ENCODE measurements at places on chromosomes 3 and 15.
A peak's percentile ranks its signal among the peaks of the same experiment; 100 is the strongest.

- DNase-seq, result peak; percentile 90
These were observed at the start of gene MAPK6 for GRCh38 chr15:52018693-52019393. Gene MAPK6, plus strand, starts transcription at chr15:52019219. Its CDS starts 27,242 bp downstream, at chr15:52046461.

- DNase-seq, result no peak
These were observed 41.2 kb upstream of the IGSF10 start for GRCh38 chr3:151501923-151502632.

GRCh38 chr3:187011915-187012314, 81.6 kb downstream of the ST6GAL1 start:
- no peak for DNase-seq

DNA sequence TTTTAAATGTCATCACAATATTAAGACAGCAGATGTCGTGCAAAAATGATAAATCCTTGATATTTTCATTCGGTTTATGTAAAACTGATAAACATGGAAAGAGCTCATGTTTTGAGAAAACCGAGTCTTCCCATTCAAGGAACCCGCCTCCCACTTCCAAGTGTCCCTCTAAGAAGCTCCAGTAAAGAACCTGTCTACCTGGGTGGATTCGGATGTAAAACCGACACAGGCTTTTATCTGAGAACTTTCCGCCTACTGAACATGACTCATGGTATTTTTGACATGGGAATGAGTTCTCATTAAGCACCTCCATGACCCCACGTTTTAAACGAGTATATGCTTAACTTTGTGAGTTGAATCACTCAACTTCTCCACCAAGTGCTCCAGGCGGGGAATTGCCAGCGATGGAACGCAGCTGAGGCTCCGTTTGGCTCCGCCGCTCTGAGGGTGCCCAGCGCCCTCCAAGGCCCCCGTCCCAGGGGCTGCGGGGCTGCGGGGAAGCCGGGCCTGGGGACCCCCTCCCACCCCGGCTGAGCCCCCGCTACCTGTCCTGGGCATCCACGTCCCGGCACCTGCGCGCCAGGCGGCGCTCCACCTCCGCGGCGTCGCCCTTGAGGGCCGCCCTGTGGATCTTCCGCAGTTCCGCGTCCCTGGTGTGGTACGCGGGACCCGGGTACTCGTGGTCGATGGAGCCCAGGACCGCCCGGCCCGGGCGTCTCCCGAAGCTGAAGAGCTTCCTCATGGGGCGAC, 119.9 kb downstream of the LMLN start:
- peak; percentile 18 for DNase-seq

- no peak for DNase-seq
These were observed 37.8 kb upstream of the ATP10A start for GRCh38 chr15:25900901-25901300.

DNA sequence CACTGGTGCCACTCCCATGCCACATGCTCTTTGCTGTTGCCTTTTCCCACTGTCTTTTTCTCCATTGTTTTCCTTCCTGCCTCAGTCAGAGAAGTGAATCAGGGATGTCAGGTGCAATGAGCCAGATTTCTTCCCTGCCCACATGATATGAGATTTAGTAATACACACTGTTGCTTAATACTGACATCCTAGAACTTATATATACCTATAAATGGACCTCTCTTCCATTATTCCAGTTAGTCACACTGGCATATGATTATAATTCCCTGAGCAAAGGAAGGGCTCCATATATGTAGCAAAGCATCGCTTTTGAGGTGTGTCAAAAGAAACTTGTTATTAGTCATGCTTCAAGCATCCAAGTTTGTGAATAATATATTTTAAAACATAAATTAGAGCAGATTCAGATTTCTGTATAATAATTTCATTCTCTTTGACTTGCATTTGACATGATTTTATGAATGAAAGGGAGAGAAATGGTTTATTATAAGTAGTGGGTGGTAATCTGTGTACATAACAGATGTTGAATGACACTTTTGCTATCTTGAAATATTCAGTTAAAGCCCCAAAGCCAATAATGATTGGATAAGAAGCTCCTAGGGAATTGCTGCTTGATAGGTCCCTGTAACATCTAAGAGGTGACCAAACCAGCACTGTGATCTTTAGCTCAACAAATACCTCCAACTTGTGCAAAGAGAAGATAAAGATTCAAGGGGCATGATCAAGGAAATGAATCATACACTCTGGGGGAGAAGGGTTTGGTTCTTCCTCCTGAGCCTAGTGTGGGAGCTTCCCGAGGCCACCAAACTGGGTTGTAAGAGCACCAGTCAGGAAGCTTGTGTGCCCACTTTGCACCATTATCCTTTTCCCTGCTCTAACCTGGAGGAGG, 48.6 kb downstream of the CHST2 start:
- no peak for DNase-seq

GRCh38 chr3:69386556-69387385, 883 bp upstream of the FRMD4B start:
- DNase-seq, result no peak

DNA sequence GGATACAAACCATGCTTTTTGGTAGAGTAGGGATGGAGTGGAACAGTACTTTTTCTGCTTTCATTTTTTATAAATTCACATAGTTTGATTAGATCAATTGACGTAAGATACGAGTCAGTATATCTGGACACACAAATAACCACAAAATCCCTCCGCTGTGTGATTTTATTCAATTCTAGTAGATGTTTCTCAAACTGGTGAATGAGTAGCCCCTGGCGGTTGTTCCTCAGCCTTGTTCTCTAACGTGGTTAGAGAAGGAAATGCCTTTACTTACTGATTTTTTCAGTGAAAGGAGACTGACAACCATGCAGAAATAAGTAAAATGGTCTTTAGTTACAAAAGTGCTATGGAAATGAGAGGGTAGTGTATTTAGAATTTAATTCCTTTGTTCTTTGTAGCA, 161.0 kb downstream of the TCF12 start:
- no peak for DNase-seq

DNA sequence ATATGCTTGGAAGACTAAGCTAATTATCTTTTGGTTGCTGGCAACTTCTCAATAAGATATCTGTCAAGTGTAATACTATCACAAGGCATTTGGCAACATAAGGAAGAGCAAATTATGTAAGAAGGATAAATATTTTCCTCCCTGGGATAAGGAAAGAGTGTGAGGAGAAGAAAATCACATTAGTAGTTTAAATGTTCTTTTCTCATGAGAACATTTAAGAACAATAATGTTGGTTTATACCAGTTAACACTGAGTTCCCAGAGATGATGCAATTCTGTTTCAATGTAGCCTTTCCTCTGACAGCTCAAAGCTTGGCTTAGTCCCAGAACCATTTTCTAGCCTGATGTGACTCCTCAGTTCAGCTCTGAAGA, 66.1 kb upstream of the NPHP3 start:
- DNase-seq, result no peak

- DNase-seq, result no peak
These were observed 12.4 kb downstream of the ZNF710 start for GRCh38 chr15:90013503-90013937.

GRCh38 chr3:178263236-178263916, 272.9 kb upstream of the KCNMB2 start:
- no peak for DNase-seq

DNA sequence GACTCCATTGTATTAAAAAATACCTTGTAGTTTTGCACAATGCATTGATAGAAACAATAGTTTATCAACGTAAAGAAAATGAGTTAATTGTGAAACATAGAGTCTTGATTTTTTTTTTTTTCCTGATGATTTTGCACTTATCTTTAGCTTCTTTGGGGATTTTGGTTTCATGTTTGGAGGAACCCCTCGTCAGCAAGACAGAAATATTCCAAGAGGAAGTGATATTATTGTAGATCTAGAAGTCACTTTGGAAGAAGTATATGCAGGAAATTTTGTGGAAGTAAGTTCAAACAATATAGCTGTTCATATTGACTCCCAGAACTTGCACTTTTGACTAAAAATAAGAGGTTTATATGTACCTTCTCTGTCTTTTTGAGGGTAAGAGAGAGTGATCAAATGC, 7.0 kb downstream of the DNAJB11 start:
- no peak for DNase-seq

GRCh38 chr15:45402955-45403877, 24.9 kb upstream of the GATM start:
- DNase-seq, result no peak

DNA sequence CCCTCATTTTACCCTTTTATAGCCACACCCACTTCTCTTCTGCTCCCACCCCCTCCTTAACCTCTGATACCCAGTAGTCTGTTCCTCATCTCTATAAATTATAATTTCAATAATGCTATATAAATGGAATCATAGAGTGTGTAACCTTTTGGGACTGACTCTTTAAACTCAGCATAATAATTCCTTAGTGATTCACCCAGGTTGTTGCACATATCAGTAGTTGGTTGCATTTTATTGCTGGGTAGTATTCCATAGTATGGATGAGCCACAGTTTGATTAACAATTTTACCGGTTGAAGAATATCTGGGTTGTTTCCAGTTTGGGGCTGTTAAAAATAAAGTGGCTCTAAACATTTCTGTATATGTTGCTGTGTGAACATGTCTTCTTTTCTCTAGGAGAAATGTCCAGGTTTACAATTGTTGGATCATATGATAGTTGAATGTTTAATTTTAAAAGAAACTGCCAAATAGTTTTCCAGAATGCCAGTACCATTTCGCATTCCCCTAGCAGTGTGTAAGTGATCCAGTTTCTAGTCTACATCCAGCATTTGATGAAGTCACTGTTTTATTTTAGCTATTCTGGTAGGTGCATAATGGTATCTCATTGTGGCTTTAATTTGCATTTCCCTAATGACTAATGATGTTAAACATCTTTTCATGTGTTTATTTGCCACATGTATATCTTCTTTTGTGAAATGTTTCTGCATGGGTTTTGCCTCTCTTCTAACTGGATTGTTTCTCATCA, 68.5 kb downstream of the VPS8 start:
- no peak for DNase-seq

DNA sequence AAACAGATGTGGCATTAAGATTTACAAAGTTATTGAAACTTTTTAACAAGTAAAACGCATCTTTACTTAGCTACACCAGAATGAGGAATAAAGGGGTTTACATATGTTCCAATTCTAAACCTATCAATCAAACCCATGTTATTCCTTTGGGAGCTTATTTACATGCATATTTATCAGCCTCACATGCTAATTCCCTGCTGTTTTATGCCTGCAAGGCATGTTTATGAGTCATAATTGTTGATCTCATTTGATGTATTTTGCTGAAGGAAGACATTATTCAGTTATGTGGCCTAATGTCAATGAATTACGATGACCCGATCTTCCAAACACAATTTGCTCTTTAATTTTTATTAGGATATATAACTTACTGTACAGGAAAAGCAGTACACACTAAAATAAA, 272.9 kb downstream of the TBC1D5 start:
- DNase-seq, result no peak

GRCh38 chr3:194054540-194054939, 81.4 kb upstream of the HES1 start:
- DNase-seq, result no peak

DNA sequence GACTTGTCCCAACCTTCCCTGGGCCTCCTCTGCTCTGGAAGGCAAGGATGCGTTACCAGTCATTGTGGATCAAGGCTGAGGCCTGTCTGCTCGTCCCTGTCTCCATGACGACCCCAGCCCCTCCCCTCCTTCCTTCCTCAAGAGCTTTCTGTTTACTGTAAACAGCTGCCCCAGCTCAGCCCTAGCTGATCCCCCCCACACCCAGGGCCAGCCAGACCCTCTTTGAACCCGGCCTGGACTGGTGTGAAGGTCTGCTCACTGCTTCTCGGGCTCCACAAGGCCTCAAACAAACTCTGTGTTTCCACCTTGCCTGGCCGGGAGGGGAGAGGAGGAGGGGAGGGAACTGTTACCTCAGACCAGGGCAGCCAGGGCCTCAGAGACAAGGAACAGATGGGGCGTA, 16.9 kb downstream of the VPS18 start:
- DNase-seq, result no peak

DNA sequence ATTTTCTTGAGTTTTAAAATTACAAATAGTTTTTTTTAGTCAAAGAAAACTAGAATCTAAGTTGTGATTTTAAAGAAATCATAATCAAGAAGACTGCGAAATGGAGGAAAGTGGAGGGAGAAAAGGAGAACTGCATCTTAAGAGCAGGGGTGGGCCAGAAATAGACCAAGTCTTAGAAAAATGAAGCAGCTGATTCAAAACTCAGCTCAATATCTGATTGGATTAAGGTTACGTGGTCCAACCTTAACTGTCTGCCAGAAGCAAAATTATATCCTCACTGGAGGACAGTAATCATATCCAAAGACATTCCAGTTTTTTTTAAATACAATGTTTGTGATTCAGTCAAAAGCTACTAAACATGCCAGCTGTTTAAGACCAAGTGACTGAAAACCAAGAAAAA, 41.4 kb downstream of the CHSY1 start:
- DNase-seq, result no peak

DNA sequence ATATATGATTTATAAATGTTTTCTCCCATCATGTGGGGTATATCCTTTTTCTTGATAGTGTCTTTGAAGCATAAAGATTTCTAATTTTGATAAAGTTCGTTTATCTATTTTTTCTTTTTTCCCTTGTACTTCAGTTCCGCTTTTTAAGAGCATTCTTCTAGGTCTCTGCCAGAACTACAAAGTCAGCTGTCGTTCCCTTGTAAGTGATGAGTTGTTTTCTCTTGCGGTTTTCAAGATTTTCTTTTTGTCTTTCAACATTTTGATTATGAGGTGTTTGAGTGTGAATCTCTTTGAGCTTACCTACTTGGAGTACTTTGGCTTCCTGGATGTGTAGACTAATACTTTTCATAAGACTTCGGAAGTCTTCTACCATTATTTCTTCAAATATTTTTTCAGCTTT, 9.3 kb upstream of the PRICKLE2 start:
- DNase-seq, result no peak

GRCh38 chr3:4409971-4410573, 57.0 kb downstream of the SUMF1 start:
- DNase-seq, result no peak

GRCh38 chr3:140505213-140505612, 172.7 kb upstream of the TRIM42 start:
- no peak for DNase-seq

DNA sequence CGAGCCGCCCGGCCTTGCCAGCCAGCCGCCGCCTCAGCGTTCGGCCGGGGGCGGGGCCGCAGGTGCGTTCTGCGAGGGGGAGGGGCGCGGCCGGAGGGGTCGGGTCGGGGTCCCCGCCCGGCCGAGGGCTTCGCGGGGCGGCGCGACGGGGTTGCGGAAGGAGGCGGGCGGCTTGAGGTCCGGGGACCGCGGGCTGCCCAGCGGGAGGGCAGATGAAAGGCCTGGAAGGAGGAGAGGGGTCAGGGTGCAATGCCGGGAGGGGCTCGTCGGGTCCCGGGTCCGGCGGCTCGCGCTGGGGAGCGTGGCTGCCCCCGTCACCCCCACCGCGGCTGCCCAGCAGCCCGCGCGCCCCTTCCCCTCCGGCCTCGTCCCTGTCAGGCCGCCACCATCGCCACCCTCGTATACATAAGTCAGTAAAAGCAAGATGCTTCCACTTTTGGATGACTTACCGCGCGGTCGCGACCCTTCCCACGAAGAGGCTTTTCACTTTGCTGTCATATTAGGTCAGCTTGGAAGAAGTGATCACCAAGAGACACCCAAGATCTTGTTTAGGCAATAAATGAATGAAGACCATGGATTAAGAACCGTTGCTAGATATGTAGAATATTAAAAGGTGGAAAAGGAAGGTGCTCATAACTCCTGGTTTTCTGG, 620 bp upstream of the ANP32A start:
- DNase-seq, result no peak
